AML-193 (cell line): ENCODE measurements at places on chromosomes 3 and 15.

- peak; percentile 22 for DNase-seq
Measured at GRCh38 chr3:46848271-46849044, 14.8 kb downstream of the MYL3 start.

GRCh38 chr15:90463381-90463780 is 66.3 kb upstream of the CRTC3 start:
- DNase-seq, result no peak

DNA sequence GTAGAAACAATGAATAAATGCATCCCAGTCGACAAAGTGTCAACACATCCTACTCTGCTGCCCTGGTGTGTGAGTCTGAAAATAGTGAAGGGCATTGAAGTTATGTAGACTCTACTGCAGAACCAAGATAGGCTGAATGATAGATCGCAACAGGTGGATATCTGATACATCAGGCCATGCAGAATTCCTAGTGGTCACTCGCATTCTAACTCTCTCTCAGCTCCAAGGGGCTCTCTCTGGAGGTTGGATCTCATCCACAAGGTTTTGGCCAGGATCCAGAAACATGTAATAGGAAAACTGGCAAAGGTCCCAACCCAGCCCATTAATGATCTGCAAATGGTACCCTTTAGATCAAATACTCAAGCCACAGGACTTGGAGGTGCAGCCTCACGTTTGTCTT is 514.1 kb downstream of the MAGI1 start:
- no peak for DNase-seq

- no peak for DNase-seq
Measured at GRCh38 chr15:38225381-38225780, 27.3 kb upstream of the SPRED1 start.

DNA sequence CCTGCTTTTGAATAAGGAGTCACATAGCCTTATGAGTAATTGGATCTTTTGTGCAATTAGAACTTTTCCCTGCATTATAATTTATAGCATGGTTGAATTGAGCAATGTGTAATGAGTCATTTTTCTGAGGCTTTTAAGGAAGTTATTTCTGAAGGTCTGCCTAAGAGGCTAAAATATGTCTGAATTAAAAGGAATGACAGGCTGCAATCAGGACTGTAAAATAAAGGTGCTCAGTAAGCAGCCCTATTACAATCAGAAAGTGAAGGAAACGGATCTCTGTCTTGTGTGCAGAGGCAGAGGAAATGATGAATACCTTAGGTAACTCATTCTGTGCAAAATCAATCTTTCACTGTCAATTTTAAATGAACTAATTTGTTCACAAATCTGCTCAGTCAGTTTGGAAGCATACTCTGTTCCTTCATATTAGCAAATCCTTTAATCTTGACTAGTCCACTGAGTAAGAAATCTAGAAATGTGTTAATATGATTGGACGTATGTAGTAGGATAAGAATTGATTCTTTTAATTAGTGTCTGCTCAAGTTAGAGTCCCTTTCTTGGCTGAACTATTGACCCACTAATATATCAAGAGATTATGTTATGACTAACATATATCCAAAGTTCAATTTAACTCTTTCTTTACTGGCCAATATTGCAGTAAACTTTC is 290.1 kb downstream of the ZIC1 start:
- DNase-seq, result peak; percentile 27

GRCh38 chr15:73575636-73576247 is 57.4 kb downstream of the NPTN start:
- no peak for DNase-seq

GRCh38 chr3:156533205-156533604 is 21.7 kb downstream of the SSR3 start:
- DNase-seq, result no peak

GRCh38 chr3:19931180-19931692 is 2.8 kb downstream of the EFHB start:
- DNase-seq, result peak; percentile 67

- DNase-seq, result no peak
Measured at GRCh38 chr3:28576614-28577200, 228.1 kb upstream of the AZI2 start.

GRCh38 chr3:141096164-141096563 is 45.0 kb downstream of the SPSB4 start:
- DNase-seq, result no peak

DNA sequence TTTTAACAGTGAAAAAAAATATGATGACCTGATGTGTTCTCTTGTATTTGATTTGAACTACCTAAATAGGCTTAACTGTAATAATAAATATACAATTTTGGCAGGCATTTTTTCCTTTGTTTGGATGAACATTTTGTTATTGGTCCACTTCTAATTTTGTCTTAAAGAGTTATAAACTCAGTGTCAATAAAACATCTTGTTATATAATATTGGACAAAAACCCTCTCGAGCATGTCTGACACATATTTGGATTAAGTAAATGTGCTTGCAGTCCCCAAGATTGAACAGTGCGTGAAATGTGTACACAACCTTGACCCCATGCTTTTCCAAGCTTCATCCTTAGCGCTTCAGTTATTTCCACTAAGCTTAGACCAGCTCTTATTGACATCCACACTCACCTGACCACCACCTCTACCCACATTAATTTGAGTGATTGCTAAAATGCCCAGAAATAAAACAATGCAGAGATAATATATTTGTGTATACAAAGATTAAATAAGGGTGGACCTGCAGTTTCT is 131.7 kb upstream of the ZBED2 start:
- no peak for DNase-seq

GRCh38 chr15:74897300-74897701 is 7.5 kb downstream of the MPI start:
- no peak for DNase-seq

- DNase-seq, result peak; percentile 28
Measured at GRCh38 chr3:27568393-27568792, 84.2 kb upstream of the SLC4A7 start.

DNA sequence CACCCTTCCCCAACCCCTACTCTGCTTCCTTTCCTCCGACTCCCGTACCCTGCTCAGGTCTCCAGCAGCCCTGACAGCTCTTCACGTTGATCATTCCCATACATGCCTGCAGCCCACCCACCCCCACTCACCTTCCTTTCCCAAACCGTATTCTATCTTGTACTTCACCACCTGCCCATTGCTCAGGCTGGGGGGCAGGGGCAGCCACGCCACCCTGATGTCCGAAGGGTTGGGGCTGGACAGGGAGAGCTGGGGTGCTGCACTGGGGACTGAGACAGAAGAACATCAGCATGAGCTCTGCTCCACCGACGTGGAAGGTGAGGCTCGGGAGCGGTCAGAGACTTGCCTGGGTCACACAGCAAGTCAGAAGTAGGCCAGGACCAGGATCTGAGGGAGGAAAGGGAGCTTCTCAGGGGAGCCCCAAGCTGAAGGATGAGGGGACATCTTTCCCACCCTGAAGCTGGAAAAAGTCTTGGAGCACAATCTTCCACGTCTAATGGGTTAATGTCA is 16.5 kb upstream of the IGDCC3 start:
- DNase-seq, result no peak

- DNase-seq, result no peak
Measured at GRCh38 chr3:112381673-112382542, 49.0 kb downstream of the CD200 start.

- peak; percentile 9 for DNase-seq
Measured at GRCh38 chr3:172752651-172753050, 2.1 kb downstream of the ECT2 start.

DNA sequence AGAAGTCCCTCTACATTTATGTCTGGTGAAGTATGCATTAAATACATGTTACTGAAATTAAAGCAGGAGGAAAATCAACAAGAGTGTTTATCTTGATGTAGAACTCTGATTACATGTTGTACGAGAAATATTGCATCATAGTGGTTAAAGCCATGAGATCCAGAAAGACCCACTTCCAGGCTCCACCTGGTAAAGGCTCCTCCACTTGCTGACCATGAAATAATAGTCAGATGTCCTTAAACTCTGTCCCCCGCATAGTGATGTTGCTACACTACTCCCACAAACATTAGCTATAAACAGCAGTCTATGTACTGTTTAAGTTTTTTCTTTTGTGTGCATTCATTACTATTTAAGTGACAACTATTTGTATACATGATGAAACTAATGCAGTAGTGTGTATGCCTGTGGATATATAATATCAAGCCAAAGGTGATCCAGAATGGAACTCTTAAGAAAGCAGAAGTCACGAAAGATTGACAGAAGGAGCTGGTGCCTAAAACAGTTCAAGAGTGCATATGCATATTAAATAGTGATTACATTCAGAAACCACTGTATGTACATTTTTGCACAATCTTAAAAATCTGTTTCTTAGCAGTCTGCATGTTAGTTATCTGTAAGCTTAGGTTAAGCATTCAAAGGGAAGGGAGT is 264.4 kb upstream of the KCNMB2 start:
- DNase-seq, result no peak

- DNase-seq, result no peak
Measured at GRCh38 chr3:170440344-170440743, 21.7 kb downstream of the CLDN11 start.

- no peak for DNase-seq
Measured at GRCh38 chr15:48040166-48040817, 80.5 kb upstream of the SLC24A5 start.

DNA sequence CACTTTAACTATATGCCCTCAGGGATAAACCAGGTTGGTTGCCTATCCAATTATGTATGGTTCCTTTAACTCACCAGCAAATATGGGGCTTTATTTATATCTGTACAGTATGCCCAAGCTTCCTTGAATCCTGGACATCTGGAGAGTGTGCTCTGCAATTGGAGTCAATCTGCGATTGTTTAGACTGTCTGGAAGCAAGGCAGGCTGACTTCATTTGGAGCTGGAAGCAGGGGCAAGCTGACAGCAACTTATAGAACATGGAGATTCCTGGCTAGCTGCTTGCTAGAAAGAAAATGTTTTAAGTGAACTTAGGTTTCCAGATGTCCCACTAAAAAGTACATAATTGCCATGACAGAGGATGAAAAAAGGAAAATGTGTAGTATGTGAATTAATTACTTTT is 63.7 kb upstream of the TPRG1 start:
- no peak for DNase-seq

GRCh38 chr3:31180274-31180673 is 285.8 kb upstream of the GADL1 start:
- no peak for DNase-seq

- peak; percentile 5 for DNase-seq
Measured at GRCh38 chr15:62549345-62549970, 384.4 kb upstream of the C2CD4B start.

GRCh38 chr3:156142702-156143101 is 22.3 kb downstream of the KCNAB1 start:
- no peak for DNase-seq

GRCh38 chr3:52430416-52430810 is 14.5 kb downstream of the SEMA3G start:
- DNase-seq, result no peak

DNA sequence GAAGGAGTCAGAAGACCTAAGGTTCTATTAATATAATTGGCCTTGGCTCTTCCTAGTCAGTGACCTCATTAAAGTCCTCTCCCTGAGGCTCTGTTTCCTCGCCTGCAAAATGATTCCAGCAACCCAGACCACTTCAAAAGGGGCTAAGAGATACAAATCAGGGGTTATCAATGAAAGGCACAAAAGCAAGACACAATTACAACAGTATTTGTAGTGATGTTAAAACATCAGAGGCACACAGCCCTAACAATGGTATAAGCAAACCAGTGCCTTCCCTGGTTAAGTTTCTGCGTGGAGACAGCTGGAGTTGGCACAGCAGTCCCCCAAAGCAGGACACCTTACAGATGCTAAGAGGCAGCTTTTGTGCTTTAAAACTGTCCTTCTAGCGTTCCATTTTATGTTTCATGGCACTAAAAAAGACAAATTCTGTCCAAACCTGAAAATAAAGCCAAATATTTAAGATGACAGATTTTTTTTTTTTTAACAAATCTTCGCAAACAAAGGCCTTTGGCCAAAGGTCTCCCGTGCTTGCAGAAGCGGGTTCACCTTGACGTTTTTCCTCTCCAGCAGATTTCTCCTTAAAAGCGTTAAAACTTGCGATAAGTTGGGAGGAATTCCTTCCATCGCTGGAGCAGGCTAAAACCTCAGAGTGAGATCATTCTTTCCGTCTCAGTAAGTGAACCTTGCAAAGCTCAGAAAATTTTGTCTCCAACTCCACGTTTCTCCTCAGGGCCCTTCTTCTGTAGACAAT is 999 bp downstream of the ZNF280D start:
- DNase-seq, result peak; percentile 13

- no peak for DNase-seq
Measured at GRCh38 chr3:156472684-156473083, 82.2 kb downstream of the SSR3 start.

DNA sequence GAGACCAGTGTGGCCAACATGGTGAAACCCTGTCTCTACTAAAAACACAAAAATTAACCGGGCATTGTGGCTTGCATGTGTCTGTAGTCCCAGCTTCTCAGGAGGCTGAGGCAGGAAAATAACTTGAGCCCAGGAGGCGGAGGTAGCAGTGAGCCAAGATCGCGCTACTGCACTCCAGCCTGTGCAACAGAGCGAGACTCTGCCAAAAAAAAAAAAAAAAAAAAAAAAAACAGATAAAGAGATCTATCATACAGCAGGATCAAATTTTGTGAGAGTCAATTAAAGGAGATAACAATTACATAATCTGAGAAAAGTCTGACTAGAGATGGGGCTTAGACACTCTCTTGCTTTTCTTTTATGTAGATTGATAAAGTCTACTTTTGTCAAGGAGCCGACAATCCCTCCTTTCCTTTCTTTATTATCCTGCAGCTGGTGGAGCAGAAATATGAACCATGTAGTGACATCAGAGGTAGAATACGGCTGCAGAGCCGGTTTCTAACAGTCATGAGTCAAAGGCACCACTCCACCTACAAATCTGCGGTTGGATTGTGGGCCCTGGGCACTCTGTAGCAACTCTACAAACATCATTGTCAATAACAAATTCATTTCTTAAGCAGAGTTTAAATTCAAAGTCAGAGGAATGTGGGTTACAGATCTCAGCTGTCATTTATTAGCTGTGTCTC is 9.0 kb downstream of the C2CD4A start:
- DNase-seq, result no peak

- DNase-seq, result no peak
Measured at GRCh38 chr3:48952510-48953118, 34.0 kb downstream of the ARIH2 start.

GRCh38 chr3:99638167-99638948 is at the start of gene COL8A1:
COL8A1 (plus strand) TSS chr3:99638594; CDS start chr3:99790683, 152,089 bp downstream.
- DNase-seq, result no peak

DNA sequence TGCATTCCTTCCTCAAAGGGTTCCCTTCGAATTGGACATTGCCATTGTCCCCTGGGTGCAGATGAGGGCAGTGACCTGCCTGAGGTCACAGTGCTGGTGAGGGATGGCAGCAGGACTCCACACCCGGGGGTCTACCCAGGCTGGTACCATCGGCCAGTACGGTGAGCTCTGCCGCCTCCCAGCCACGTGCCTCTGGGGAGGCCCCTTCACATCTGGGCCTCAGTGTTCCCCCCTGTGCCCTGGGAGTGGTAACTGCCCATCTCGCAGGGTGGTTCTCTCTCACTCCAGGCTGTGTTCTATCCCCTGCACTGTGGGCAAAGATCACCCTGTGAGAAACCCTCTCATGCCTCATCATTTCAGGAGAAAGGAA is 99.4 kb upstream of the IQSEC1 start:
- no peak for DNase-seq
